ENCODE measurements at places on chromosomes 13 and 19.

- no peak for DNase-seq
Measured at GRCh38 chr13:52850072-52850395, 1.6 kb upstream of the PCDH8 start.

GRCh38 chr13:57629821-57630235 lies 1.7 kb upstream of the PCDH17 start:
- DNase-seq: peak; percentile 65

- DNase-seq: no peak
Measured at GRCh38 chr13:42967660-42968059, 24.4 kb downstream of the EPSTI1 start.

GRCh38 chr19:55446060-55446459 lies 3.0 kb upstream of the SHISA7 start:
- DNase-seq: no peak

GRCh38 chr13:35712907-35713761 lies 236.6 kb upstream of the MAB21L1 start:
- DNase-seq: no peak

DNA sequence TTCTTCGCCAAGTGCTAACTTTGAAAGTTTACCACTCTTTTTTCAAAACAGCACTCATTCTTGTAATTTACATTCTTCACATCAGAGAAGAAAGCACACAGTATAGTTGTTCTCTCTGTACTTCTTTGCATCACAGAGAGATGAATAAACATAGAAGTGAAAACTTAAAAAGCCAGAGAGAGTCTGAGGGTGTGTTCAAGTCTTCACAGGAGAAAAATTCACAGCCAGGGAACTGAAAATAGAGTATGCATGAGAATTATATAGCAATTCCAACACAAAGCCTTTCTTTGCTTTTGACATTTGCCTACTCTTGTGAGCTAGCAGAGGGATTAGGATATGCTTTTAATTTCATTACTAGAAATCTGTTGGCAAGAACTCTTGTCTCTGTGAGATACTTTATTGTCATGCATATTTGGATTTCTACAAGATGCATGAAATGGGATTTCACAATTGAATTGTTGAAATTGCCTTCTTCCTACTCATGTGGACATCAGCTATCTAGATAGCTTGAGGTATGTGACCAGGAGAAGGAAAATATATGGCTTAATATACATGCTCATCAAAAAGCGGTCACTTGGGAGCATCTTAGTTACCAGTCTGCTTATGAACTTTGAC lies 166.1 kb downstream of the SLC7A1 start:
- no peak for DNase-seq

DNA sequence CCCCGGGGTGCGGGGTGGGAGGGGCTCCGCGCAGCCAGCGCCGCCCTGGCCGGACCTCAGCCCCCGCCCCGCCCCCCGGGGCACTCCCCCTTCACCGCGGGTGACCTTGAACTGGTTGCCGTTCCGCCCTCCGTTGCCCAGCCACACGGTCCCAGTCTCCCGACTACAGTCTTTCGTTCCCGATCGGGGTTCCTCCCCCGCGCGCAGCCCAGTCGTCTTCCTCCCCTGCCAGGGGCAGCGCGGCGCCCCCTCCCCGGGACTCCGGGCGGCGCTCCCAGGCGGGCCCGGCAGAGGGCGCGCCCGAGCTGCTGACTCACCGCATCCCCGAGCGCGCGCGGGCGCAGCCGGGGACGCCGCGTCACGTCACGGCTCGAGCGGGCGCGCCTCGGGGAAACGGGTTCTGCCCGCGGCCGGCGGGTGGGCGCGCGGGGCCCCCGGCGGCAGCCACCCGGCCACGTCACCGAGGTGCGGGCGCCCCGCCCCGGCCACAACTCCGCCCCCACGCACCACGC lies 459 bp downstream of the MIDN start:
- DNase-seq: peak; percentile 55

- DNase-seq: no peak
Measured at GRCh38 chr13:46523972-46524752, 28.8 kb upstream of the LRCH1 start.

- no peak for DNase-seq
Measured at GRCh38 chr19:8880868-8881488, 48.8 kb downstream of the MBD3L1 start.

GRCh38 chr13:53182724-53183123 lies 154.1 kb downstream of the OLFM4 start:
- peak; percentile 69 for DNase-seq

- DNase-seq: no peak
Measured at GRCh38 chr19:310141-310651, 19.0 kb upstream of the PLPP2 start.

GRCh38 chr19:5707576-5708575 lies 12.1 kb downstream of the LONP1 start:
- DNase-seq: no peak

GRCh38 chr13:65606622-65607021 lies 1623.5 kb downstream of the PCDH9 start:
- no peak for DNase-seq

DNA sequence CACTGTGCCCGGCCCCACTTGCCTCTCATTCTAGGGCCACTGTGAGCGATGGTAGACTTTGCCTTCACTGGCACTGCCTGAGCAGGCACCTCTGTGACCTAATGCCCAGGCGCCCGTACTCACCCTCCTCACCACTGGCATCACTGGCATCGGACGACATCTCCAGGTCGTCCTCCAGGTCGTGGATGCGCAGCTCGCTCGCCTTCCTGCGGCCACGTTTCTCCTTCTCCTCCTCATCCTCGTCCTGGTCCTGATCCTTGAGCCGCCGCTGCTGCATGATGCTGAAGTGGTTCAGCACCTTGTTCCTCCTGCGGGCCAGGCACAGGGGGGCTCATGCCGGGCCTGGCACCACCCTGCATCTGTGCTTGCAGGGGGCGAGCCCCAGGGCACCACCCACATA lies 7.5 kb upstream of the PSPN start:
- DNase-seq: no peak

GRCh38 chr19:53102756-53103233 lies 427 bp downstream of the ZNF160 start:
- no peak for DNase-seq

GRCh38 chr13:94123557-94123956 lies 355.9 kb downstream of the DCT start:
- no peak for DNase-seq

Measured in DMS 273 treated with DMSO at 0.1 percent for 48 hours (cell line).